ENCODE measurements at places on chromosomes 5 and 9.

DNA sequence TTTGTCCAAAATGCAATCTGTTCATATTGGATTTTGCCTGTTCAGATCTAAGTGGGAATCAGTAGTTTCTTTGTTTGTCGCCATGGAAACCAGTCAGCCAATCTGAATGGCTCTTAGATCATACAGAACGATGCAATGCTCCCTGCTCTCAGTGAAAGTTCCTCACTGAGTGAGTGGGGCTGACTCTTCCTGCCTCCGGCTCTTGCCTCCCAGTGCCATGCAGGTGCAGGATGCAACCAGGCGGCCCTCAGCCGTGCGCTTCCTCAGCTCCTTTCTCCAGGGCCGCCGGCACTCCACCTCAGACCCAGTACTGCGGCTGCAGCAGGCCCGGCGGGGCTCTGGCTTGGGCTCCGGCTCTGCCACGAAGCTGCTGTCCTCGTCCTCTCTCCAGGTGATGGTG lies at the start of gene PTPDC1:
PTPDC1 (plus strand) TSS at position 151 of the 400 bp plus-strand sequence; CDS start at position 218, 67 bp downstream.
- DNase-seq, result peak; percentile 65

- DNase-seq, result peak; percentile 30
Measured at GRCh38 chr9:131732636-131733289, 7.1 kb downstream of the RAPGEF1 start.

GRCh38 chr5:137563301-137563645 lies 64.1 kb upstream of the SPOCK1 start:
- DNase-seq, result no peak

GRCh38 chr5:141590127-141590526 lies 28.7 kb downstream of the DIAPH1 start:
- DNase-seq, result no peak

GRCh38 chr5:172862165-172862801 lies 28.2 kb downstream of the ERGIC1 start:
- DNase-seq, result no peak

- no peak for DNase-seq
Measured at GRCh38 chr9:15485836-15486666, 24.7 kb downstream of the PSIP1 start.

DNA sequence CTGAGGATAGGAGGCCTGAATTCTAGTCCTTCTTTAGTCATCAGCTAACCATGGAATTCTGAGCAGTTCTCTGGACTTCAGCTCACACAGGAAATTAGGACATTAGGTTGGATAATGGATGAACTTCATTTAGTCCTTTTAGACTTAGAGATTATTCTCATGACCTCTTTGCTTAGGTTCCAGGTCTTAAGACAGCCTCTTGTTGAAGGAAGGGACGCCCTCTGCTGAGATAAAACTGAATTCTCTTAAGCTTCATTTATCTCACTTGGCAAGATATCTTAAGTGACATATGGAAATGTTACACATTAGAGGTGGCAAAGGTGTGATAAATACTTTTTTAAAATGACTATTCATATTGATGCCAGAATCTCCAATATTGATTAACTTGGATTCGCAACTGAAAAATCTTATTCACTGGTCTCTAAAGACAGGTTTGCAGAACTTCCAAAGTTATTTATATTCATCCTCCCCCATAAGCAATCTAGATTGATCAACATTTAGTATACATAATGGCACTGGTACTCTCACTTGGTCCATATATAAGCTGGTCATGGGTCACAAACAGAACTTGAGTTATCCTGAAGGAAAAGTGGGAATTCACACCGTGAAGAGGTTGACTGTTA lies 16.9 kb upstream of the ZNF366 start:
- no peak for DNase-seq

Data from posterior cingulate gyrus (tissue), 11 donors.